ENCODE measurements at places on chromosomes 3 and 15.

DNA sequence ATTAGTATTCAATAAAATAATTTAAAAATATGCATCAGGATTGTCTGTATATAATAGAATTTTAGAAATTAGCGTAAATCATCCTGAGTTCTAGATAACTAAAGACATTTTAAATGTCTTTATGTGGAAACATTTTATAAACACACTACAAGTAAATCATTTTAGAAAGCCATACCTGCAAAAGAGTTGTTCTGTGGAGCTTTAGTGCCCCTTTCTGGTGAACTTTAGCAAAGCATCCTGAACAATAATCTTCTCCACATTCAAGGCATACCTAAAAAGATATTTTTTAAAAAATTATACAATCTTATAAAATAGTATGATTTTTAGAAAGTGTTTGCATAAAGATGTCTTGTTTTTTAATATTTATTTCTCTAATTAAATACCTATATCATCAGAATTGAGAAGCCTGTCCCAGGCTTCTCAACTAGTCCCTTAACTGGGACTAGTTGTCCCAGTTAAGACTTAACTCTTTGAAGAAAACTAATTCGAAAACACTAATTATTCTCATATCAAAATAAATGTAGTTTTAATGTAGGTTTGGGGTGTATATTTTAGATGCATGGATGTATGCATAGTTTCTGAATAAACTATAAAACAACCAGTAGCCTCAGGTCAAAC lies 29.7 kb downstream of the ZBBX start:
- no peak for DNase-seq

- no peak for DNase-seq
Measured at GRCh38 chr3:142489572-142490323, 41.9 kb upstream of the XRN1 start.

DNA sequence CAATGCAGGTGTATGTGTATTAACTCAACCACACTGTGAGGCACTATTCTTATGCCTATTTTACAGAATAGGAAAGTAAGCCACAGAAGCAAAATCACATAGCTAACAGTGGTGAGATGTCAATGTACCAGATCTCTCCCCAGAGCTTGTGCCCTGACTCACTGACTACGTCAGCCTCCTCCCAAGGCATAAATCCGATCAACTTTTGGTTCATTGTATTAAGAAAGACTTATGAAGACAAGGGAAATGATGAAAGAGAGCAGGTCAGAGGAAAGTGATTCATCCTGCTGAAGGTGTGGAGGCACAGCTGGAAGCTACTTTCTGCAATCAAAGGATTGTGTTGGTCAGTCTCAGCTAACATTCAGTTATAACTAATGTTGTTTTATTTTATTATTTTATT lies 33.0 kb upstream of the SV2B start:
- no peak for DNase-seq

- DNase-seq = no peak
Measured at GRCh38 chr15:69797051-69797595, 300.6 kb downstream of the TLE3 start.

- DNase-seq = no peak
Measured at GRCh38 chr15:60840703-60841411, 361.9 kb upstream of the ICE2 start.

GRCh38 chr3:195839260-195840010 lies 27.7 kb upstream of the MUC4 start:
- no peak for DNase-seq

- no peak for DNase-seq
Measured at GRCh38 chr15:76668900-76669299, 236.2 kb downstream of the SCAPER start.

DNA sequence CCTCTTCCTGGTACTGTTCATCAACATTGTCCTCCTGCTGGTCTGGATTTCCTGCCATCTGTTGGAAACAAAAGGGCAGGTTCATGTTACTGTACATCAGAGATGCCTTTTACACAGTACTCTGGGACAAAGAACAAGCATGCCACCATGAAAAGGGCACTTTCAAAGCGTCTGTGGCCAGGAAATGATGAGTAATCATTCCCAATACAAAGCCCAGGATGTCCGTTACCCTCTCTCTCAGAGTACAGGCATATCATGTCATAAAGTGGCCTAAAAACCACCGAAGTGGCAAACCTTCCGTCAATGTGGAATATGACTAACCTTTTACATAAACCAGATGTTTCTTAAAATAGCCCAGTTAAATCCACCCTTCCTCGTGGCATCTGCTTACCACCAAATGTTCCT lies 71.2 kb downstream of the GOLIM4 start:
- peak; percentile 21 for DNase-seq

- no peak for DNase-seq
Measured at GRCh38 chr15:26877831-26878230, 11.0 kb downstream of the GABRA5 start.

GRCh38 chr3:73602170-73602569 lies 22.6 kb downstream of the PDZRN3 start:
- no peak for DNase-seq

- DNase-seq = no peak
Measured at GRCh38 chr3:167843886-167844285, 108.4 kb downstream of the SERPINI1 start.

GRCh38 chr15:45180648-45181436 lies 6.9 kb downstream of the SHF start:
- DNase-seq = no peak

- no peak for DNase-seq
Measured at GRCh38 chr15:62394079-62394478, 229.0 kb upstream of the C2CD4B start.

- DNase-seq = no peak
Measured at GRCh38 chr15:48242535-48242934, 36.4 kb downstream of the SLC12A1 start.

DNA sequence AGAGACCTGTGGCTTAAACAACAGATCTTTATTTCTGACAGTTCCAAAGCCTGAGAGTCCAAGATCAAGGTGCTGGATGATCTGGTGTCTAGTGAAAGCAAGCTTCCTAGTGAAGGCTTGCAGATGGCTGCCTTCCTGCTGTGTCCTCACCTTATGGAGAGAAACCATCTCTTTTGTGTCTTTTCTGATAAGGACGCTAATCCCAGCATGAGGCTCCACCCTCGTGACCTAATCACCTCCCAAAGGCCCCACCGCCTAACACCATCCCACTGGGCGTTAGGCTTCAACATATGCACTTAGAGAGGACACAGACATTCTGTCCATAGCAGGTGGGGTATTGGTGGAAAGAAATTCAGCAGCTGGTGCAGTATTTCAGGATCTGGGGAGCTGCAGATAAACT lies 19.8 kb upstream of the LYSMD4 start:
- no peak for DNase-seq

GRCh38 chr3:71061581-71061980 lies 521.9 kb downstream of the FOXP1 start:
- DNase-seq = no peak

DNA sequence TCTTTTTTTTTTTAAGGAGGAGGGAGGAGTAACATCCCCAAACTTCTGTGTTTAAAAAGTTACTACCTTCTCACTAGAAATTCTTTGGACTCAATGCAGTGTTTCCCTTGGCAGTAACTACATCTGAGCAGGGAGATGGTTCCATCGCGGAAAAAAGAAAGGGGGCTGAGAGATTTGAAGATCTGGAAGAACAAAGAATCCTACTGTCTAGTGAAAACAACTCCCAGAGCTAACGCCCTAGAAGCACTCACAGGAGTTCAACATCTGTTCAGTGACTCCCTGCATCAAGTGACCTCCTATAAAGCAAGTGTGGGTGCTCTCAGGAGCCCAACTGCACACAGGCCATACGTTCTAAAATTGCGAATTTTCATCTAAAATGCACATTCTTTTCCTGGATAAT lies 66.8 kb upstream of the PXYLP1 start:
- no peak for DNase-seq

- no peak for DNase-seq
Measured at GRCh38 chr3:15653321-15653720, 51.8 kb downstream of the BTD start.

- no peak for DNase-seq
Measured at GRCh38 chr3:188948281-188948996, 223.3 kb upstream of the TPRG1 start.

GRCh38 chr3:194197981-194198695 lies 62.2 kb downstream of the HES1 start:
- no peak for DNase-seq

GRCh38 chr3:76044601-76045600 lies 259.6 kb upstream of the ZNF717 start:
- no peak for DNase-seq

GRCh38 chr15:87680208-87680607 lies 576.3 kb downstream of the NTRK3 start:
- DNase-seq = no peak
